ENCODE measurements at places on chromosomes 6 and 20. TPM values are rescaled to one million over a fixed set of nuclear protein-coding genes. Genes with fewer than 3 reads are reported as not detected.
A peak's percentile ranks its signal among the peaks of the same experiment; 100 is the strongest.

REM1 gene
- 0.17 TPM for total RNA-seq

- DNase-seq, result no peak
These were observed 49.4 kb upstream of the FYN start for GRCh38 chr6:111922454-111923297.

DNA sequence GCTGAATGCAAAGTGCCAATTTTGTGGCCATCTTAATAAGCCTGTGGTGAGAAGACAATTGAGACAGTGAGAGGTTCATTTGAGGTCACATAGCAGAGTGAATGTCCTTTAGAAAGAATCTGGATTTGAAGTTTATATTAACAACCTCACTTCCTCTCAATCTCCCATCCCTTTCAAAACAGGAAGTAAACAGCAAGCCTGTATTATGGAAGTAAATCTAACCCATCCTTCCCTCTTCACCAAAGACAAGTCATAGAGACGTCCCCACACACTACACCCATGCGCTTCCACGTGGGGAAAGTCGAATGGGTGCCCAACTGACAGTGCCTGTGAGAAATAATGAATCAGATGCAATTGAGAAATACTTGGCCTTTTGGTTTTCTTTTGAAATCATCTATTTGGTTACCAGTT is 28.8 kb upstream of the CCND3 start:
- no peak for DNase-seq

- DNase-seq, result no peak
These were observed 38.0 kb upstream of the GMPR start for GRCh38 chr6:16200321-16200883.

- peak; percentile 45 for DNase-seq
These were observed at the start of gene LAMA4 for GRCh38 chr6:112253841-112254816. Gene LAMA4, minus strand, starts transcription at chr6:112254567. Its CDS starts 417 bp downstream, at chr6:112254150.

Measured in liver (tissue), 10 donors.